Inflammatory macrophage treated with lipopolysaccharide for 1 hour (primary cell): ENCODE measurements at places on chromosomes 16 and 17.
A peak's percentile ranks its signal among the peaks of the same experiment; 100 is the strongest.

GRCh38 chr16:55479430-55480140 lies 587 bp downstream of the MMP2 start:
- DNase-seq, result no peak

DNA sequence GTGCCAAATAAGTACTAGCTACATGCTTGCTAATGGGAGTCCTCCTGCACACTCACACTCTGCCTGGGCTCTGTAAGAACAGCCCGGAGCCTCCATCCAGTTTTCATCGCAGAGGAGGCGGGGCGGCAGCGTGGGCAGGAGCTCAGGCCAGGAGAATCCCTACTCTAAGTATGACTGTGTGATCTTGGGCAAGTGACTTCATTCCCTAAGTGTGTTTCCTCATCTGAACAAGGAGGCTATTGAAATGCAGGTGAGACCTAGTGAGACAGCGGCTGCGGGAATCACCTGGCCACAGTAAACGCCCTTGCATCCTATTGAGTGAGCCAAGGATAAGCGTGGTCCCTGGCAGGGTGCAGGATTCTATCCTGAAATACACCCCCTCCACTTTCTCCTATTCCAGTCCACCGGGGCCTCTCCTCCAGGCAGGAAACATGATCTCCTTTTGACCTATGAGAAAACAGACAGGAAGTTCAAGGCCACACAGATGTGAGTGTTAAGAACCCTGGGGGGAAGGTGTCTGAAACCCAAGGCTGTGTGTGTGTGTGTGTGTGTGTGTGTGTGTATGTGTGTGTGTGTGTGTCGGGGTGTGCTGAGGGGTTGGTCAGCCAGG lies 5.2 kb upstream of the RAI1 start:
- DNase-seq, result no peak

DNA sequence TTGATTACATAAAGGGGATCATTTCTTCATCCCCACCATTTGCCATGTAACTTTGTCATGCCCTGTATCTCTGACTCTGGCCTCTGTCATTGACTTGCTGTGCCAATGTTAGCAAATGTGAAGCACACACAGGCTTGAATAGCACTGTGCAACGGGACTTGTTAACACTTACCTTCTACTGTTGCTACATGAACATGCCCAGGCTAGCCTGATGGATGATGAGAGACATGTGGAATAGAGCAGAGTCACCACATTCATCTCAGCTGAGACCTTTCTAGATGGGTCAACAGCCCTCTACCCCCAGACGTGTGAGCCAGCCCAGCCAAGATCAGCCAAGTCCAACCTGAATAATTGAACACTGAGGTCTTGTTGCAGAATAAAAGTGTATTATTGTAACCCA lies 162.1 kb upstream of the SALL1 start:
- DNase-seq, result no peak

GRCh38 chr16:8583199-8583598 lies 7.1 kb downstream of the TMEM114 start:
- DNase-seq, result peak; percentile 76
